ENCODE measurements at places on chromosomes 1 and 21.

- no peak for DNase-seq
These were observed 777 bp downstream of the LRRC41 start for GRCh38 chr1:46302641-46303037.

DNA sequence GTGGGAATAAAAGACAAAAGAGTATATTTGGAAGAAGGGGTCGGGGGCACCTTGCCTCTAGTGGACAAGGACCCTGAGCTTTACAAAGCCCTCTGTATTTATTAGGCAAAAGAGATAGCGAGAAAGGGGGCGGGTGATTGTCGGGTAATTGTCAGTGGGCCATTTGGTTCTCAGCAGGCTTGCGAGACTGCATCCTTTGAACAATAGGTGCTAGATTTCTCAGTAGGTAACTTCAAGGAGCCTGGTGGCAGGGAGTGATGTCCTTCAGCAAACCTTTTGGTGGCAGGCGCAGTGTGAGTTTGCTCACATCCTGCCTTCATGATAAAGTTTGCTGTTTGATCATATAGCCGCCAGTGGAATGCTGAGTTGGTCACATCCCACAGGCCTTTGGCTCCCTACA, 71.4 kb downstream of the AXDND1 start:
- no peak for DNase-seq

- DNase-seq = no peak
These were observed 22.6 kb upstream of the COL9A2 start for GRCh38 chr1:40339420-40340323.

DNA sequence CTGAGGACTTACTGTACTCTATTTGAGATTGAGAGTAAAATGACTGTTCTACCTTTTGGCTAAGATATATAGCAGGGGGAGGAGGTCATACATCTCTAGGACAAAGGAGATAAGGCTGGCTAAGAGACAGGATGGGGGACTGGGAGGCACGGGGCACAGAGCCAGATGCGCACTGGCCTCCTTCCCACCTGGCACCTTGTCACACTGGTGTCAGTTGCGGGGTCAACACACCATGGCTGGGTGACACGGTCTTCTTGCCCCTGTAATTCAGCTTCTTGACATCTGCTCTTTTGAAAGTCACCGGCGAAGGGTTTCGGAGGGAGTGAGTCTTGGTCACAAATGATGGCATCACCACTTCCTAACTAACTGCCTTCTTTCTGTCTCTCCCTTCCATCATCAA, 177.3 kb downstream of the ZSCAN20 start:
- DNase-seq = no peak

DNA sequence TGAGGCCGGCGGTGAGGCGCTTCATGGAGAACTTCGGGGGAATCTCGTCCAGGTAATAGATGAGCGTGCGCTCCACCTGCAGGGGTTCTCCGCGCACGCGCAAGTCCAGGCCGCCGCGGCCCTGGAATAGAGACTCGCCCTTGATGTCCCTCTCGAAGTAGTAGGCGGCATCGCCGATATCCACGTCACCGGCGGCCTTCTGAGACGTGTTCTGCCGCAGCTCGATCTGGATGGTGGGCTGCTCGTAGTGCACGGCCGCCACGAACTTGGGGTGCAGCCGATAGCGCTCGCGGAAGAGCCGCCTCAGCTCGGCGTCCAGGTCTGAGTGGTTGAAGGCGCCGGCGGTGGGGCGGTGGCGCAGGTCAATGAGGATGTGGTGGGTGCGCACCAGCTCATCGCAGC, 726 bp downstream of the TACSTD2 start:
- DNase-seq = no peak

GRCh38 chr1:109134423-109134822, 20.5 kb downstream of the ELAPOR1 start:
- no peak for DNase-seq
